ENCODE measurements at places on chromosomes 6 and 20. TPM values are rescaled to one million over a fixed set of nuclear protein-coding genes. Genes with fewer than 3 reads are reported as not detected.

PI16 gene
- 1.7 TPM for total RNA-seq

DNA sequence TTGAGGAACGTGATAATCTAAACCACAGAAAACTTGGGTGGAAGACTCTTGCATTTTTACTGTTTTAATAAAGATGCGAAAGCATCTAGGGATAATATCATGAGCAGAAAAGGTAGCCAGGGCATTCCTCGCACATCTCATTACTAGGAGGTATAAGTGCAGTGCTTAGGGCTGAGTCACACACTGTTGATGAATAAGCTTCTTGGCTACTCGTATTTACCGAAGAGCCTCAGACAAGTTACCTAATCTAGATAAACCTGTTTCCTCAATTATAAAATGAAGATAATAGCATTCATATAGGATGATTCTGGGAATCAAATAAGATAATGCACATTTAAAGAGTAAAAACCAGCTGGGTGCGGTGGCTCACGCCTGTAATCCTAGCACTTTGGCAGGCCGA lies 780 bp upstream of the KIAA0319 start:
- DNase-seq: no peak
- peaks cover 23% of the 10 kb centered on the region for H3K36me3 ChIP-seq
- peaks cover 14% of the 10 kb centered on the region for H3K27me3 ChIP-seq
- no peak overlapping the region for H3K4me3 ChIP-seq

DNA sequence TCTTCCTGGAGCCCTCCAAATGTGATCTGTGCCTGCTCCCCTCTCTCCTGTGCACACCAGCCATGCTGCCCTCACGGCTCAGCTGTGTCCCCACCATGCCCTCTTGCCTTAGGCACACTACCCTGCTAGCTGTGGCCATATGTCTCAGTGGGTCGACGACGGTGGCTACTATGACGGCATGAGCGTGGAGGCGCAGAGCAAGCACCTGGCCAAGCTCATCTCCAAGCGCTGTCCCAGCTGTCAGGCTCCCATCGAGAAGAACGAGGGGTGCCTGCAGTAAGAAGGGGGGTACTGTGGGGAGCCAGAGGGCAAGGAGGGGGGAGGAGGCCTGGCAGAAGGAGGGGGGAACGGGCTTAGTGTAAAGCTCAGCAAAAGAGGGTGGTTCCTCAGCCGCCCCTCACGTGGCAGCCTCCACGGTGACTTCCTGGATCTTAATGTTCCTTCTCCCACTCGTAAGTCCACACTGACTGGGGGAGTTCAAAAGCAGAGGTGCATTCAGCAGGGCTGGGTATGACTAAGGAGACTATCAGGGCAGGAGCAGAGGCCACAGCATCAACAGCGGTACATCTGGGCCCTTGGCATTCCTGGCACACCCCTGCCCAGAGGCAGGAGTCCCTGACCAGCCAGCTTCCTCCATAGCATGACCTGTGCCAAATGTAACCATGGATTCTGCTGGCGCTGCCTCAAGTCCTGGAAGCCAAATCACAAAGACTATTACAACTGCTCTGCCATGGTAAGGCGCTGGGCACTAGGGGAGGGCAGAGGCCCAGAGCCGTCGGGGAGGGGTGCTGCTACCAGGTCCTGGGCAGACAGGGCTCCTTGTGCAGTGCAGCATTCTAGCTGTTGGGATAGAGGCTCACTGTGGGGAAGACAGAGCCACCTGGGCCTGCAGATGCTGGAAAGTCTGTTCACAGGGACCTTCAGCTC lies 8.0 kb downstream of the DNPH1 start:
- peaks cover 97% of the 10 kb centered on the region for H3K36me3 ChIP-seq
- no peak for DNase-seq
- no peak overlapping the region for H3K4me3 ChIP-seq

DNA sequence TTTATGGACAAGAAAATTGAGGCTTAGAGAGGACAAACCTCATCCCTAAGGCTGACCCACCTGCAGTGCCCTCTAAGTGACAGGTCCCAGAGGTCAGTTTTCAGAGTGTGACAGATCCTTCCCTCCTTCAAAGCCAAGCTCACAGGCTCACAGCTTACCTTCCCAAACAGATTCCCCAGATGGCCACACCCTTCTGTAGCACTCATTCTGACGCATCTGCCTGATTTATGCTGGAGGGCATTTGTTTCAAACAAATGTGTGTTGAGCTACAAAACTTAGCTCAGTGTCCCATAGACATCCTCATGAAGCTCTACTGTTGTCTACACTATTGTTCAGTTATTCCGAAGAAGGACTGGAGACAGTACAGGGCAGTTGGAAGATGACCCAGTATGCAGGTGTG lies 60.6 kb upstream of the RIN2 start:
- H3K4me1 ChIP-seq: no peaks in the 10 kb centered on the region
- no peak for DNase-seq
- H3K36me3 ChIP-seq: no peaks in the 10 kb centered on the region
- no peak overlapping the region for H3K27ac ChIP-seq
- H3K4me3 ChIP-seq: no peak overlapping the region

DNA sequence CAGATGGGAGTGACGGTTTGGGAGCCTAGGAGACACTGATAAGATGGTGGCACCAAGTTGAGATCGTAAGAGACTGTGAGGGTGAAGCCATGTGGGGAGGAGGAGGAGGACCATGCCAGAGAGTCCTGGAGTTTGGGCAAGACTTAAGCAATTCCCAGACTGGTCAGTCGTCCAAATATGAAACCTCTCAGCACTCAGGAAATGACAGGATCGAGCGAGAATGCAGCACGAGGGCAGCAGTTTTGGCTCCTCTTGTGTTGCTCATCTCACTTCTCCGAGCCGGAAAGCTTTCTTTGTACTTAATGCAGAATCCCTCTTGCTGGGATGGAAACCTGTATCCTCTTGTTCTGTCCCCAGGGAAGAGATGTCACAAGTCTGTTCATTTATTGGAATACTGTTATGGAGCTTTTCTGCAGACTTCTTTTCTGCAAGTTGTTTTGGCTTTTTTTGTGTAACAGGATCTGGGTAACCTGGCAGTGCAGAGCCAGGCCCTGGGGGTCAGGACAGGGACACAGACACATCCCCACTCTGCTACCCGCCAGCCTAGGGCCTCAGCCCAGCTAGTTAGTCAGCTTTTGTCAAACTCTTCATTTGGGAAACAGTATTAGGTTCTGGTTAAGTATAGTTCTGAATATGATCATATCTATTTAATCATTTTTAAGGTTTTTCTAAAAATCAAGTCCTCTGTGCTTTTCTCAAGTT lies 34.3 kb downstream of the FNDC1 start:
- no peak for DNase-seq
- H3K27me3 ChIP-seq: no peaks in the 10 kb centered on the region
- no peaks in the 10 kb centered on the region for H3K36me3 ChIP-seq
- H3K4me3 ChIP-seq: no peak overlapping the region
- H3K27ac ChIP-seq: no peak overlapping the region
- no peaks in the 10 kb centered on the region for H3K4me1 ChIP-seq

Measured in stomach (tissue), 19 donors.